ENCODE measurements at places on chromosomes 11 and 22. TPM values are rescaled to one million over a fixed set of nuclear protein-coding genes. Genes with fewer than 3 reads are reported as not detected.
A peak's percentile ranks its signal among the peaks of the same experiment; 100 is the strongest.

Gene CBLIF
- total RNA-seq, result not detected

Gene CREB3L1
- 0.64 TPM for total RNA-seq

Gene CCDC87
- 0.16 TPM for total RNA-seq

Gene DDX25
- not detected for total RNA-seq

Gene LDLRAD3
- 7.2 TPM for total RNA-seq

Gene TMPRSS5
- 0.40 TPM for total RNA-seq

Gene BTBD18
- not detected for total RNA-seq

DNA sequence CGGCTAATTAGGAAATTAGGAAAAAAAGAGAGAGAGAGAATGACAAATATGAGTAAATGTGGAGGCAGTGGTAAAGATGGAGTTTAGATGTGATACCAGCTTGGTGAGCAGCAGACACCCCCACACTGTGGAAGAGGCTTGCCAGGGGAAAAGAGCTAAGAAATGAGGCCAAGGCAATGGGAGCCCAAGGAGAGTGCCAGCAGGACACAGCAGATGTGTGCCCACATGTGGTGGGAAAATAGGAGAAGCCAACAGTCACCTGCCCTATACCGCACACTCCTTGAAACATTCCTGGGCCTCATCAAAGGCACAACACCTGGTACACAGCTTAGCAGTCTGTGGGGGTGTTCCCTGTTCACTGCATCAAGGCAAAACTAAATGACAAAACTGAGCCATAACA is 104.9 kb downstream of the FAM76B start:
- ATAC-seq, result no peak

DNA sequence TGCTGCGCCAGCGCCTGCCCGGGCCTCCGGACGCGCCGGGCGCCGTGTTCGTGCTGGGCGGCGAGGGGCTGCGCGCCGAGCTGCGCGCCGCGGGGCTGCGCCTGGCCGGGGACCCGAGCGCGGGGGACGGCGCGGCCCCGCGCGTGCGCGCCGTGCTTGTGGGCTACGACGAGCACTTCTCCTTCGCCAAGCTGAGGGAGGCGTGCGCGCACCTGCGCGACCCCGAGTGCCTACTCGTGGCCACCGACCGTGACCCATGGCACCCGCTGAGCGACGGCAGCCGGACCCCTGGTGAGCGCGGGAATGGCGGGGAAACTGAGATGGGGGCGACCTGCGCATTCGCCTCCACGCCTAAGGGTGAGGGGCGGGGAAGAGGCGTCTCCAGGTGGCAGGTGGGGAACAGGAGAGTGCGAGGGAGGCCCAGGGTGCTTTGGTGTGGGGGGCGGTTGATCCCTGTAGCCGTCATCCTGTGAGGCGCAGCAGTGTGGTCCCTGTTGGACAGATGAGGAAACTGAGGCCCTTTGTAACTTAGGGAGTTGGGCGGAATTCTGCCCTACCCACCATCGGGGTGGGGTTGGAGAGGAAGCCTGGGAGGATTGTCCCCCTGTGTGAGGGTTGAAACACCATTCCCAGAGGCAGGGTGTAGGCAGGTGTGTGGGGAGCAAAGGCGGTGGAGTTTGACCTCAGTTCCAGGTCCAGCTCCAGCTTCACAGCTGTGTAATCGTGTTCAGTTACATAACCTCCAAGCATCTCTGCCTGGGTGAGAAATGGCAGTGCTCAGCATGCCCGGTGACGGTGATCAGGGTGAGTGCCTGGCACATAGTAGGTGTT is 758 bp downstream of the PDXP start:
- no peak for ATAC-seq

GRCh38 chr11:86475027-86475426 is 100.3 kb downstream of the CCDC81 start:
- ATAC-seq, result no peak

DNA sequence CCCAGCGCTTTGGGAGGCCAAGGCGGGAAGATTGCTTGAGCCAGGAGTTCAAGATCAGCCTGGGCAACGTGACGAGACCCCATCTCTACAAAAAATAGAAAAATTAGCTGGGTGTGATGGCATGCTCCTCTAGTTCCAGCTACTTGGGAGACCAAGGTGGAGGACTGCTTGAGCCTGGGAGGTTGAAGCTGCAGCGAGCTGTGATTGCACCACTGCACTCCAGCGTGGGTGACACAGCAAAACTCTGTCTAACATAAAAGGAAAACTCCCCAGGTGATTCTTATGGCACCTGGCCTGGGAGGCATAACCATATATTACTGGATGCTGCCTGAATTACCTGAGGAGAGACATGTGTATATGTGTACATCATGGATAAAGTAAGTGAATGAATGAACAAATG is 29.1 kb downstream of the KIAA1671 start:
- peak; percentile 1 for ATAC-seq

DNA sequence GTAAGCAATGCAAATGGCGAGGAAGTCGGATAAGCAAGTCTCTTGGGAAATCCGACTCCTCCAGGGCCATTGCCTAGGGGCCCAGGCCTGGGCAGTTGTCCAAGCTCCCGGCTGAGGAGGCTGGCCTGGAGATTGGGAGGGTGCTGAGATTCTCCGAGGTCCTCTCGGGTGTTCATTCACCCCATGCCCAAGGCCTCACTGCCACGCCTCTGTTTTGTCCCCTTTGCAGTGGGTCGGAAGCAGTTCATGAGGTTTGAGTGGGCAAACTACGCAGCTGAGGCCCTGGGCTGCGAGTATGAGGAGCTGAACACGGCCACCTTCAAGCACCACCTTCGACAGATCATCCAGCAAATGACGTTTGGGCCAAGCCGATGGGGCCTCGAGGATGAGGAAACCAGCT is 81.3 kb downstream of the MYO18B start:
- no peak for ATAC-seq

DNA sequence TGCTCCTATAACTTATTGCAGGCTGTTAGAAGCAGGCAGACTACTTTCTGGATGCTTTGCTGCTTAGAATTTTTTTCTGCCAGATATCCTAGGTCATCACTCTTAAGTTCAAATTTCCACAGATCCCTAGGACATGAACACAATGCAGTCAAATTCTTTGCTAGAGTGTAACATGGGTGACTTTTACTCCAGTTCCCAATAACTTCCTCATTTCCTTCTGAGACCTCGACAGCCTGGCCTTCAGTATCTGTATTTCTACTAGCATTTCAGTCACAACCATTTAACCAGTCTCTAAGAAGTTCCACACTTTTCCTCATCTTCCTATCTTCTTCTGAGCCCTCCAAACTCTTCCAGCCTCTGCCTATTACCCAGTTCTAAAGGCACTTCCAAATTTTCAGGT is 60.4 kb upstream of the ZBED5 start:
- no peak for ATAC-seq

GRCh38 chr11:2488004-2488403 is 43.2 kb downstream of the KCNQ1 start:
- no peak for ATAC-seq

- ATAC-seq, result peak; percentile 37
Measured at GRCh38 chr11:102188488-102188887, 78.2 kb downstream of the YAP1 start.

DNA sequence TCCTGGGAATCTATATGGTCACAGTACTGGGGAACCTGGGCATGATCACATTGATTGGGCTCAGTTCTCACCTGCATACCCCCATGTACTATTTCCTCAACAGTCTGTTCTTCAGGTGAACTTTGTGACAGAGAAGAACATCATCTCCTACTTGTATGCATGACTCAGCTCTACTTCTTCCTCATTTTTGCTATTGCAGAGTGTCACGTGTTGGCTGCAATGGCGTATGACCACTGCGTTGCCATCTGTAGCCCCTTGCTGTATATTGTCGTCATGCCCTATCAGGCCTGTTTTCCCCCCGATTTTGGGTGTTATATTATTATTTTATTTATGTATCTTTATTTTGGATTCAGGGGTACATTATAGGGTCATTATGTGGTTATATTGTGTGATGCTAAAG is 2.4 kb upstream of the OR8G1 start:
- no peak for ATAC-seq

DNA sequence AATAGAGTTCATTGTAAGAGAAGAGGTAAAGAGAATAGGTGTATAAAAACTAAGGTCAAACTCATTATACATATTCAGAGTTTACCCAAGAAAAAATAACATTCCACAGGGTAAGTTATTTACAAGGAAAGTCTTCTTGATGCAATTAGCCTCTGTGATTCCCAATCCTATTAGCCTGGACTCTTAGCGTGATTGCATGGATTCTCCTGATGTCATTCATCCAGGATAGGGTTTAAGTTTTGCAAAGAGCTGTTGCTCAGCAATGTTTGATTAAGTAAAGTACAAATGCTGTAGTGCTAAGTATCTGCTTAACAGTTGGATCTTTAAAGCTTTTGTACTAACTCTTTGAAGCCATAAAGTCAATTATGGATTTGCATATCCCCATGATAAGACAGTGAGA is 767.8 kb upstream of the LUZP2 start:
- ATAC-seq, result no peak

GRCh38 chr11:46497498-46497897 is 96.3 kb downstream of the AMBRA1 start:
- no peak for ATAC-seq

- no peak for ATAC-seq
Measured at GRCh38 chr11:12695873-12696272, 21.7 kb downstream of the TEAD1 start.

GRCh38 chr22:35834061-35834460 is 116.4 kb downstream of the APOL5 start:
- ATAC-seq, result no peak

GRCh38 chr22:31800065-31800464 is 46.2 kb downstream of the DEPDC5 start:
- peak; percentile 98 for ATAC-seq

DNA sequence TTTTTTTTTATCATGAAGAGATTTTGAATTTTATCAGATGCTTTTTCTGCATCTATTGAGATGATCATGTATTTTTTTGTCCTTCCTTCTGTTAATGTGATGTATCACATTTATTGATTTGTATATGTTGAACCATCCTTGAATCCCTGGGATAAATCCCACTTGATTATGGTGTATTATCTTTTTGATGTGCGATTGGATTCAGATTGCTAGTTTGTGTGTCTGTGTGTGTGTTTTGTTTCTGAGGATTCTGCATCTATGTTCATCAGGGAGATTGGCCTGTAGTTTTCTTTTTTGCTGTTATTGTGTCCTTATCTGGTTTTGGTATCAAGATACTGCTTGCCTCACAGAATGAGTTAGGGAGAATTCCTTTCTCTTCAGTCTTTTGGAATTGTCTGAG is 52.6 kb downstream of the KCNQ1OT1 start:
- no peak for ATAC-seq

DNA sequence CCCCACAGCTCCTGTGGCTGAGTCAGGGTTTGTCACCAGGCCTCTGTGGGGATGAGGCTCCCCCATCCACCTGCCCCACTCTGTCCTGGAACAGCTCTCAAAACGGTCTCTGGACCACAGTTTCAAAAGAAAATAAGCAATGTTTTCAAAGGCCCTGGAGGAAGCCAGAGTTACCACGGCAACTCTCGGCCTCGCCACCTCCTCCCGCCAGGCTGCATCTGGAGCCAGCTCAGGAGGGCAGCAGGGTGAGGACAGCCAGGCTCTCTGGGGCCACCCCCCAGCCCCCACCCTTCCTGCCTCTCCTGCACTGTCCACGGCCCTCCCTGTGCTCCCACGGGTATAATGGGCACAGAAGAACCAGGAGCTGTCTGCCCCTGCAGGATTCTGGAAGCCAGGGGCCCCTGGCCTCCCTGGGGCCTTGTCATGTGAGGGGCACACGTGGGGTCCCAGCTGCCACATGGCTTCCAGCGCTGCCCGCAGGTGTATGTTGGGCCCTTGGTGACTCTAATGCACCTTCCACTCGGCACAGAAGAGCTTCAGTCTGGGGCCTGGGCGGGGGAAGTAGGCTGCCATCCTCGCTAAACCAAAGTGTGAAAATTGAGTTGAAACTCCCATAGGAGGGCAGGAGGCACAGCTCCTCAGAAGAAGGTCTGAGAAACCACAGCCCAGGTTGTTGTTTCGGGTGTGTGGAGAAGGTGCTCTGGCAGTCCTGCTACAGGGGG is 10.3 kb downstream of the CD81 start:
- ATAC-seq, result no peak

- no peak for ATAC-seq
Measured at GRCh38 chr11:116482716-116483115, 290.1 kb downstream of the BUD13 start.

DNA sequence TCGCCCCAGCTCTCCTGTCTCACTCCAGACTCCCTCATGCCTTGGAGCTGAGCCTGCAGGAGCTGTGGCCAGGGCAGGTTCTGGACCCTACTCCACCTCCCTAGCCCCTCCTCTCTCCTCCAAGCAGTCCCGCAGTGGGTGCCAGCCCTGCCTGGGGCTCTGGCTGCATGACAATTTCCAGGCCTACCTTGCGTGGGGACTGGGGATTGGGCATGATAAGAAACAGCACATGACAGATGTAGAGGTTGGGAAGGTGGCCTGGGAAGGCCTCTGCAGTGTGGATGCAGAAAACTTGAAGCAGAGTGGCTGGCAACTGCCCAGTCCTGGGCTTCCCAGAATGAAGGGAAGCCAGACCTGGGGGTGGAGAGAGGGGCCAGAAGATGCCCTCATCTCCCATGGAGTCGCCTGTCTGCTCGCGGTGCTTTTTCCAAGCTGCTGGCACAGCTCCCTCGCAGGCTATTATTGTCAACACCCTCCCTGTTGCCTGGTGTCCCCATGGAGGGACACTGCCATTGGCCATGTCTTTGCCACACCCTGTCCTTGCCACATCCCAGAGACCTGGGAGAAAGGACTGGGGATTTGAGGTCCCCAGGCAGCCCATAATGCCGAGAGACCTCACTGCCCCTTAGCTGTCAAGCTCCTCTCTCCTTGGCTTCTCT is 48.9 kb upstream of the CDON start:
- no peak for ATAC-seq

GRCh38 chr11:75307058-75307457 is 44.4 kb downstream of the ARRB1 start:
- no peak for ATAC-seq

DNA sequence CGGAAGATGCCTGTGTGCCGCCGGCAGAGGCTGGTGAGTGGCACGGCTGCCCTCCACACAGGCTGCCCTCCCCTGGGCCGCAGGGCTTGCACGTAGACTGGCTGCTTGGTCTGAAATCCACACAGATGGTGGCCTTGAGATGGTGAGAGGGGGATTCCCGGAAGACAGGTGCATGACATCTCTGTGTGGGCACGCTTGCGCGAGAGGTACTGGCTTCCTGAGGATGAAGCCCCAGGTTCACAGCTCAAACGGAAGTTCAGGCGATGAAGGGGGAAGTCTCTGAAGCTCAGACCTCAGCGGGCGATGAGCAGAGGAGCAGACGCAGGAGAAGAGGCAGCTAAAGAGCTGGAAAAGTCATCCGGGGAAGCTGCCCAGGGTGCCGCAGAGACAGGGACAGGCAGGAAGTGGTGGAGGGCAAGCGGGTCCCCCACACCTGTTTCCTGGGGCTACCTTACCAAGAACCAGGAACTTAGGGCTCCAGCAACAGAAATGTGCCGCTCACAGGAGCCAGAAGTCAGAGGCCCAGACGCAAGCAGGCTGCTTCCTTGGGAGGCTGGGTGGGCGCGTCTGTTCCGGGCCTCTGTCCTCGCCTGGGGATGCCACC is 7.2 kb downstream of the CRELD2 start:
- ATAC-seq, result no peak
